ENCODE measurements at places on chromosomes 1 and 21. TPM values are rescaled to one million over a fixed set of nuclear protein-coding genes. Genes with fewer than 3 reads are reported as not detected.

DNA sequence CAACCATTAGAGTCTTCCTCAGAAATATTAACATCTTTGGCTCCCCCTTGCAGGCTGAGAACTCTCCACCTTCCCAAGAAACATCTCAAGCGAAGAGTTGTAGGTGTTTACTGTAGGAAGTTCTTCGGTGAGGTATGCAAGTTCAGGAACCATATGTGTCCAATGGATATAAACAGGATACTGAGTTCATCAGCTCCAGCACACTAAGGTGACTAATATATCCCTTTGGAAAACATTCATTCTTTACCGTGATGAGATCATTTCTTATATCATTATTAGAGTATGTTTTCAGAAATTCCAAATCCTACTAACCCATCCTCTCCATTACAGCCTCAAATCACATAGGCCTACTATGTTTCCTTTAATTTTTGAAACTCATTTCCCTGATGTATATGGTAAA lies 37.3 kb upstream of the PRMT6 start:
- DNase-seq = no peak

DNA sequence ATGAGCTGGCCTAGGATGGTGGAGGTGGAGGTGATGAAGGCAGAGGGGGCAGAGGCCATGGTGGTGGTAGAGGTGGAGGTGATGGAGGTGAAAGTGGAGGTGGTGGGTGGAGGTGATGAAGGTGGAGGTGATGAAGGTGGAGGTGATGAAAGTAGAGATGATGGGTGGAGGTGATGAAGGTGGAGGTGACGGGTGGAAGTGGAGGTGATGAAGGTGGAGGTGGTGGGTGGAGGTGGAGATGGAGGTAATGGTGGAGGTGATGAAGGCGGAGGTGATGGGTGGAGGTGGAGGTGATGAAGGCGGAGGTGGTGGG lies 19.7 kb upstream of the NPHP4 start:
- DNase-seq = no peak

PDE4B gene
- 0.42 TPM for total RNA-seq

- no peak for DNase-seq
Observed at GRCh38 chr21:21383126-21383525, 384.9 kb downstream of the NCAM2 start.

GRCh38 chr1:97820470-97821188 lies 100.2 kb downstream of the DPYD start:
- DNase-seq = no peak
